Right renal cortex interstitium (tissue), 3 donors: ENCODE measurements at places on chromosomes 4 and X. TPM values are rescaled to one million over a fixed set of nuclear protein-coding genes. Genes with fewer than 3 reads are reported as not detected.

DNA sequence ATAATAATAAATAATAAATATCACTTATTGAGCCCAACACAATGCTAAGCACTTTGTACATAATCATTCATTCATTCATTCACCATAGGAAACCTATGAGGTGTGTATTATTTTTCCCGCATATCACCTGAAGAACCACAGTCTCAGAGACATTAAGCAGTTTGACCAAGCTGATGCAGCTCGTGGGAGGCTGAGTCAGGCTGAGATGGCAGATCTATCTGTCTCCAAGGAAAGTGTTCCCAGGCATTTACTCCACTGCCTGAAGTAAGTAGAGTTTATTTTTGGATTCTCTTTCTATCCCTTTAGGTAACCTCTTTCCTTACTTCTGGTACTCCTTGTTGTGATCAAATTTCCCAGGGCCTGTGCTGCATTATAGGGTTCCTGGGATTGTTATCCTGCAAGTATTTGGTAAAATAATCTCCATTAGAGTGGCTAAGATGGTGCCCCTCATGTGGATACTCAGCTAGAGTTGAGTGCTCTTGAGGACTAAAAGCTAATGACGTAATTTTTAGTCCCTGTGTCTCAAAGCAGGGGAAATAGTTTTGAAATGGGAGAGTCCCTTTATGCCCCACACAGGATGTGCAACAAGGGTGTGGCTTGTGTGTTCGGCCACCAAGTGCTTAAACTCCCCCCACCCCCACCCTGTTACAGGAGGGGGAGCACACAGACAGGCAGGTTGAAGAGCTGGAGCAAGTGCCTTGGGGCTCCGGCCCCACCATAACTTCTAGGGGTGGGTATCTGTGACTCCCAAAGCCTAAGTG is 467.0 kb downstream of the STIM2 start:
- DNase-seq, result no peak

Gene XG
- 0.16 TPM for polyA plus RNA-seq

- DNase-seq, result no peak
Observed at GRCh38 chr4:8231551-8232049, 32.5 kb downstream of the SH3TC1 start.

- no peak for DNase-seq
Observed at GRCh38 chr4:93897559-93897958, 69.0 kb downstream of the ATOH1 start.

GRCh38 chr4:154983714-154984113 is 202.6 kb downstream of the RBM46 start:
- no peak for DNase-seq

Gene PRSS12
- 7.7 TPM for polyA plus RNA-seq
